Diencephalon (tissue), 1 donor: ENCODE measurements at places on chromosomes 1 and 21. TPM values are rescaled to one million over a fixed set of nuclear protein-coding genes. Genes with fewer than 3 reads are reported as not detected.

Gene NR5A2
- 0.69 TPM for total RNA-seq

Gene GNAT2
- total RNA-seq = not detected

Gene HSPB7
- 0.23 TPM for total RNA-seq

Gene ZNF683
- total RNA-seq = not detected

Gene RGS4
- 41.1 TPM for total RNA-seq

Gene ANGPTL3
- not detected for total RNA-seq

Gene GPN2
- 14.8 TPM for total RNA-seq

Gene CA14
- 1.8 TPM for total RNA-seq

Gene AMY1A
- total RNA-seq = not detected

Gene DENND2C
- total RNA-seq = 2.5 TPM

Gene CD247
- total RNA-seq = 4.8 TPM

Gene DENND1B
- total RNA-seq = 55.6 TPM

Gene RHBDL2
- 0.46 TPM for total RNA-seq
